Choroid plexus epithelial cell (primary cell): ENCODE measurements at places on chromosomes 11 and 22.
A peak's percentile ranks its signal among the peaks of the same experiment; 100 is the strongest.

DNA sequence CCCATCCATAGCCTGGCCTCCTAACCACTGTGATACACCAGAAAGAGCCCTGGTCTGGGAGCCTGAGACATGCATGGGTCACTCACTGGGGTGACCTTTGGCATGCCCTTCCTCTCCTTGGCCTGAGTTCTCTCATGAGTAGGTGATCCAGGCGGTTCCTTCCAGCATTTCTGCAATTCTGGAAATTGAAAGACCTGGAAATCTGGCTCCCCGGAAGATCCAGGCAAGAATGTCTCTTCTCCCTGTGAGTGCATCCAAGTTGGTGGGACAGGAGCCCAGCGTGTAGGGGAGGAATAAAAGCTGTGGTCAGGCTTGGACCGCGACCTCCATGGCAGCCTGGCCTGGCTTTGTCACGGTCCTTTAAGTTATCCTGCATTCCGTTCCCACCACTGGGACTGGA, 16.1 kb upstream of the SYT7 start:
- DNase-seq = no peak

DNA sequence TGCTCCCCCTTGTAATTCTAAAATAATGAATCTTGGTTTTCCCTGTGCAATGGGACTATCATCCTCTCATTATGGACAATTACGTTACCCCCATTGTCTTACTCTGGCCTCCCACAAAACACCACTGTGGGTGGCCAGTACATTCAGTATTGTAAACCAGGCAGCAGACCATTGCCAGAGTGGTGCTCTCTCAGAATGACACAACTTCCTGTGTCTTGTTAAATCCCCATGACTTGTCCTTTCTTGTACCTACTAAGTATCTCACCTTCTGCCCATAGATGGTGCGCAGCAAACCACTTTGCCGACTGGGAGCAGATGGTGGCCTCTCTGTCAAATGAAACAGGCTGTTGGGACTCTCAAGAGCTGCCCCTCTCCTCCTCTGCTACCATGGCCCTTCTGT, 287.1 kb upstream of the RAG2 start:
- DNase-seq = no peak

DNA sequence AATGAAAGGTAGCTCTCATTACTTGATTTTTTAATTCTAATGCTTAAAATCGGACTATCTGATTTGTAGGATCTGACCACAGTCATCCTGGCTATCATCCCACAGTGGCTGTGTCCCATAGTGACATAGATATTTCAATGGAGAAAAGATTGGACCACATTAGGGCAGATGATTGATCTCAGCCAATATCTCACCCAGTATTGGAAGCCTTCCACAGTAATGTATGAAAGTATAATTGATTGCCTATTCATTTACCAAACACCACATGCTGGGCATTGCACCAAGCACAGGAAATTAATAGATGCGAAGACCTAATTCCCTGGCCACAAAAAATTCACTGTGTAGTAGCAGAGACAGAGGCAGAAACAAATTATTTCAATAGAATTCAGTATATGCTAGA, 37.6 kb downstream of the FZD4 start:
- no peak for DNase-seq

GRCh38 chr11:117702946-117703598, 93.9 kb downstream of the DSCAML1 start:
- no peak for DNase-seq

- no peak for DNase-seq
These were observed 1000.9 kb downstream of the DLG2 start for GRCh38 chr11:84626256-84626655.

DNA sequence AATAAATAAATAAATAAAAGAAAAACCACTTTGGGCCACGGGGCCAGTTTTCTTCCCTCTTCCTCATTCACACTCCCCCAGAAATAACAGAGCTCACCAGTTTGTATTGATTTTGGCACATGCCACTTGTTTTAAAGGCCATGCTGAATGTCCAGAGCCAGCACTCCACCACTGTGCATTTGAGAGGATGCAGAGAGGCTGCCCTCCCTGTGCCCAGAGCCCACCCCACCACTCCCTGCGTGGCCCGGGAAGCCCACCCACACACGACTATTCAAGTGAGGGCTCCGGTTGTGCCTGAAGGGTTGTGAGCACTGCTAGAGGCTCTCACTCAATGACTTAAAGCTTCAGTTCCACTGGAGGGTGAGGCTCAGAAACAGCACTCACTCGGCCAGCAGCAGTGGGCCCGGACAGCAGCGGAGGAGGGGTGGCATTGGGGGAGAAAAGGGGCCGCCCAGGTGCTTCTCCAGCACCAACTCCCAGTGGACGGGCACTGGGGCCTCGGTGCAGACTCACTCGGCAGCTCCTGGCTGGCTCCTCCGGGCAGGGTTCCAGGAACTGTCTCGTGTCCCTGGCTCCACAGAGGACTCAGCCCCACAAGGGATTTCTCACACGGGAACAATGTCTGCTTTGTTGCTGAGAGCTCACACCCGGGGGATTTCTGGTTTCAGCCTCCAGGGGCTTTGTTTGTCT, 112.7 kb downstream of the SHANK2 start:
- DNase-seq = no peak

- DNase-seq = peak; percentile 97
These were observed 34.1 kb downstream of the LIF start for GRCh38 chr22:30212363-30212995.

GRCh38 chr11:94455861-94456260, 37.8 kb downstream of the MRE11 start:
- no peak for DNase-seq

- no peak for DNase-seq
These were observed at the start of gene PDGFB for GRCh38 chr22:39244496-39245129. PDGFB (minus strand) TSS chr22:39244982; CDS start chr22:39243963, 1,019 bp downstream.
